T-helper 2 cell (primary cell): ENCODE measurements at places on chromosomes 11 and 22.

- no peak for DNase-seq
These were observed 1.1 kb upstream of the AP2A2 start for GRCh38 chr11:924406-925157.

GRCh38 chr22:20606041-20606783, 98.8 kb downstream of the MED15 start:
- peak; percentile 80 for DNase-seq

- DNase-seq = no peak
These were observed 31.9 kb downstream of the ASCC2 start for GRCh38 chr22:29806196-29806595.

DNA sequence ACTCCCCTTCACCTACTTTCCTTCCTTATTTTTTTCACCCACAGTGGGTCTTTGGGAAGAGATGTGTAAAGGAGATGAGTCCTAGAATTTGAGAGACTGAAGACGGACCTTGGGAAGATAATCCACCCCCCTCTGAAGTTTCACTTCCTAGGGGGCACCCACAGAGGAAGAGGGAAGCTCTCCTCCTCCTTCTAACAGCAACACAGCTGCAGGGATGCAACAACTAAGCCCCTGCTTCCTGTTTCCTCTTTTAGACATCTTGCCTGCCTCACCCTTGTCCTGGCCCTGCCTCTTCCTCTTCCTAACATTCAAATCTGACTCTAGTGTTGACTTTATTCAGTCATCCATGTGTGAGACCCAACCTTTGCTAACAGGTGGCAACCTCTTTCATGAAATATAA, 424.6 kb downstream of the BUD13 start:
- no peak for DNase-seq

GRCh38 chr11:61484541-61484940, 24.0 kb upstream of the LRRC10B start:
- no peak for DNase-seq

- no peak for DNase-seq
These were observed 43.2 kb downstream of the CD82 start for GRCh38 chr11:44608651-44608990.

DNA sequence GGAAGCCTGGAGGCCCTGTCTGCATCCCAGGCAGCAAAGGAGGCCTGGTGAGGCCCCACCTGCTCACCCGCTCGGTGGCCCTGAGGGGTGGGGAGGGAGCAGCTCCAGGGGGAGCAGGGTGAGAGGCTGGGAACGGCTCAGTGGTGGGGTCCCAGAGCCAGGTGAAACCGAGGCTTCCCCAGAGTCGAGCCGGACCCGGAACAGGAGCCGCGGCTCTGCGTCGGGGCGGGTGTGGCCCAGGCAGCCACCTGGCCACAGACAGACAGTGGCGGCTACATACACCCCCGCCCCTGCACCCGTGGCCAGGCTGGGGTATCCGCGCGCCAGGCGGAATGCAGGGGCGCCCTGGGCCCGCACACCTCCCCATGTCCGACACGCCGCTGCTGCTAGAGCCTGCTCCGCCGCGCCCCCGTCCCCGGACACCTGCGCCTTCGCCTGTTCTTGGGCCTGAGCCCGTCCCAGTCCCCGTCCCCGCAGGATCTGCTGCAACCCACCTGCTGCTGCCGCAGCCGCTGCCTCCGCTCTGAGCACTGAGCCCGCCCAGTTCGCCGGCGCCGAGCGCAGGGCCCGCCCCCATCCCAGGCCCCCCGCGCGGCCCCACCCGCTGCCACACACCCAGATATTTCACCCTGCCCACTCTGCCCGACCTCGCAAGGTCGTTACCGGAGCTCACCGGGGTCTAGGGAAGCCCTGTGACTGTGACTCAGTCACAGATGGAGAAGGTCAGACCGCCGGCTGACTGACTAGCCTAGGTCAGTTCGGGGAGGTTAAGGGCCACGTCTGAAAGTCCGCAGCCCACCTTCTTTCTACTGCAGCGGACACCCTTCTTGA, at the start of gene SLC7A4:
Gene SLC7A4, minus strand, starts transcription at position 525 of the 831 bp plus-strand sequence. CDS start 749 bp downstream, outside the sequence.
- DNase-seq = no peak

DNA sequence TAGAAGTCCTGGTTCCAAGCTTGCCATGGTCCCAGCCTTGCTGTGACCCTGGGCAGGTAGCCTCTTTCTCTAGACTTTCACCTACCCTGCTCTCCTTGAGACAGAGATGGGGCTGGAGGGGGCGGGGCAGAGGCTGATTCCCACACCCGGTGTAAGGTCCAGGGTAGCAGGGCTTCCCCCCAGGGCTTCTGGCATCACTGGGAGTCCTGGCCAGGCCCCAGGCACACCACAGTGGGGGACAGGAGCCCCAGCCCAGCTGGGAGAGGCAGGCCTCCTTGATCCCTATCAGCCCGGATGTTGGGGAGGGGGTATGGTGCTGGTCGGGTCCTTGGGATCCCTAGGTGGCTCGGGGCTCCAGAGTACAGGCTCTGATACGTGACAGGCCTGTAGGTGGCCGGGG, 1.7 kb upstream of the NUDT8 start:
- no peak for DNase-seq

DNA sequence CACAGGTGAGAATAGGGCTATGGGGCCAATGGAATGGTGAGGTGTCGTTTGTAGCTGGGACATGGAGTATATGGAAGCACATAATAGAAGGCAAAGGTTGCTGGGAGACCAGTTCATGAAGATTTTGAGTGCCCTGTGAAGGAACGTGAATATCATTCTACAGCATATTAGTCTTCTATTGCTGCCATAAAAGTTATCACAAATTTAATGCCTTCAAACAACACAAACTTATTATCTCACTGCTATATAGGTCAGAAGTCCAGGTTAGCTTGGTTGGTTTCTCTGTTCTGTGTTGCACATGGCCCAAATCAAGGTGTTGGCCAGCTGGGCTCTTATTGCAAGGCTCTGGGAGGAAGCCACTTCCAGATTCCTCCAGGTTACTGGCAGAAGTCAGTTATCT, 110.6 kb downstream of the SYN3 start:
- no peak for DNase-seq

DNA sequence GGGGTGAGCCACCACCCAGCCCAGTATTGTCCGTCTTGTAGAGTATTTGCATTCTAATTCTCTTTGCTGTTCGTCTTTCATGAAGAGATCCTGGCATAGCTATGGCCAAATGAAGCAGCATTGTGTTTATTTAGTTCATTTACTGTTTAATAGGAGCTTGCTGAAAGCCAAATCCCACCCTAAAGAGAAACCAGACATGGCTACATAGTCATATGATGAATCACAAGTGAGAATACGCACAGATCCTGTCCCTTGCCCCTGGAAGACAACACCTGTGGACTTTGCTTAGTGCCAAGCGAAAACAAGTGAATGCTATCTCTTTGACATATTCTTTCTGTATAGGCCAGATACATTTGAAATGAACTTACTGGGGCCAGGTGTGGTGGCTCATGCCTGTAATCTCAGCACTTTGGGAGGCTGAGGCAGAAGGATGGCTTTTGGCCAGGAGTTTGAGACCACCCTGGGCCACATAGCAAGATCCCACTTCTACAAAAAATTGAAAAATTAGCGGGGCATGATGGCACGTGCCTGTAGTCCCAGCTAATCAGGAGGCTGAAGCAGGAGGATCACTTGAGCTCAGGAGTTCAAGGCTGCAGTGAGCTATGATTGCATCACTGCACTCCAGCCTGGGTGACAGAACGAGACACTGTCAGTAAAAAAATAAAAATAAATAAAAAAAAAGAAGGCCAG, 5.1 kb upstream of the ARFGAP3 start:
- no peak for DNase-seq

DNA sequence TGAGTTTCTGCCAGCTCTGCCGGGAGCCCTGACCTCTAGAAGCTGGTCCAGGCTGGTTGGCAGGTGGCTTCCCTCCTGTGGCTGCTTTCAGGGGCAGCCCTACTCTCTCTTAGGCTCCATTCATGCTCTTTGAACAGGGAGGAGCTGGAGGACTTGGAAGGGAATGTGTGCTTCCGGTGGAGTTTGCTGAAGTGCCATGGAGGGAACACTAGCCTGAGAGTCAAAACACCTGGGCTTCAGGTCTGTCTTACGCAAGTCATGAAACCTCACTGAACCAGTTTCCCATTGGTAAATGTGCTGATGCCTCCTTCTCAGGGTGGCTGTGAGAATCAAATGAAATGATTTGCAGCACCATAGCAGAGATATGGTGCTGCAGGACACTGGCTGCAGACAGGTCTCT, 224.5 kb downstream of the KIRREL3 start:
- no peak for DNase-seq

- no peak for DNase-seq
These were observed 55.2 kb upstream of the SYT13 start for GRCh38 chr11:45341372-45341771.

DNA sequence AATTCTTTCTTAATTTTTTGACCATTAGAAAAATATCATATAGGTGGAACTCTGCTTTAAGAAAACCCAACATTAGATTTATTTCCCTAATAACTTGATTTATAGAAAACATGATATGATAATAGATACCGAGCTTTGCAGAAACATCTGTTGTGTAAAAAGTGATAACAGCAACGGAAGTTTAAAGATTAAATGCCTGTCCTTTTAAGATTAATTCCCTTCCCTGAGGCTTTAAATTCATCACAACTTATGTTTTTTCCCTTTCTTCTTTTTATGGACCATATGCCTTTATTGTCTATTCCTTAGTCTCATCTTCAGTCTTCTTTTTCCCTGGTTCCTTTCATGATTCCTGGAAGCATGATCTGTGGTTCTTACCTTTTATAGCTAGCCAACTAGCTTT, 1.9 kb downstream of the USP47 start:
- no peak for DNase-seq

GRCh38 chr22:26168330-26168851, 871 bp upstream of the SEZ6L start:
- no peak for DNase-seq

DNA sequence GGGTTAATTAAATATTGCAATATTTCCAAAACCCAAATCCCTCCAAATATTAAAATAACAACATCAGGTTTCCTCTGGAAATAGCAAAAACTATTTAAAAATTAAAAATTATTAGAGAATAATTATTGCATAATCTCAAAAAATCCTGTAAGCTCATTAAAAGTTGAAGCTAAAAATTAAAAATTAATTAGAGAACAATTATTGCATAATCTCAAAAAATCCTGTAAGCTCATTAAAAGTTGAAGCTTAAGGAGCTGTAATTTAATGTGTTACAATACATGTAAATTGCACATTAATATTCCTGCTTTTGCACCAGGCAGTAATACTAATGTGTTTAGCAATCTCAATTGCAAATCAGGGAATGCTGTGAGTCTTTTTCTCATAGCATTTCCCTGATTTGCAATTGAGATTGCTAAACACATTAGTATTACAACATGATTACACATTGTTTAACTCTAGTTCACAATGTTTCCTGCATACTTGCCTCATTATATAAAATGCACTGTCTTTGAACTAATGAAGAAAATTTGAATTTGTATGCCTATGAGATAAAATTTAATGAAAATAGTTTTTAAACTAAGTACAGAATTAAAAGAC, 247.7 kb downstream of the GUCY1A2 start:
- DNase-seq = no peak

GRCh38 chr11:59201353-59201752, 11.4 kb downstream of the MPEG1 start:
- DNase-seq = no peak

- no peak for DNase-seq
These were observed 101.4 kb downstream of the CACNA1I start for GRCh38 chr22:39671936-39672335.

DNA sequence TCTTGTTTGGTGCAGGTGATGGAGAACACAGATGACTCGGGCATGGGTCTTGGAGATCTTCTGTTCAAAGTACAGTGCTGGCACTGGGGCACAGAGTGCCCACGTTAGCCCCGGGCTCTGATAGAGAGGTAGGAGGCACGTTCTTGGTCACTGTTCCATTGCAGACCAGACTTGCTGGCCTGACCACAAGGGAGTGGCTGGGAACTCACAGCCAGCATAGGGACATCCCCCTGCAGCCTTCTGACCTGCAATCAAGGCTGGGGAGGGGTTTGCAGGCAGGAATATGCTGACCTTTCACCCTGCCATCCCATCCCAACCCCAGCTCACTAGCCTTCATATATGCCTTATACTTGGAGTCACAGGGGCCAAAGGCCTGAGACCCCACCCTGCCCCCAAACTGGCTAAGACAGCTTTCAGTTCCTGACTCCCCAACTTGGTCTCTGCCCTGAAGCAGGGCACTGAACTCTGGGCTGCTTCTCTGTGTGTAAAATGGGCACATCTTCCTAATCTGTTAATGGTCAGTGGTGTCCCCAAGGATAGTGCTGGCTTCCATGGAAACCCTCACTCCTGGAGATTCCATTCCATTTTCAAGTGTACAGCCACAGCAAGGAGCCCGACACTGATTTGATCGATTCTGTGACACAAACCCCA, 4.6 kb downstream of the MRPL49 start:
- DNase-seq = no peak

- no peak for DNase-seq
These were observed 362.7 kb upstream of the DDI1 start for GRCh38 chr11:103673773-103674172.

GRCh38 chr22:48192920-48193319, 1430.5 kb downstream of the TBC1D22A start:
- no peak for DNase-seq

- no peak for DNase-seq
These were observed 9.8 kb downstream of the RAB30 start for GRCh38 chr11:83061883-83062282.

GRCh38 chr11:128172046-128172878, 415.1 kb downstream of the ETS1 start:
- DNase-seq = peak; percentile 85

DNA sequence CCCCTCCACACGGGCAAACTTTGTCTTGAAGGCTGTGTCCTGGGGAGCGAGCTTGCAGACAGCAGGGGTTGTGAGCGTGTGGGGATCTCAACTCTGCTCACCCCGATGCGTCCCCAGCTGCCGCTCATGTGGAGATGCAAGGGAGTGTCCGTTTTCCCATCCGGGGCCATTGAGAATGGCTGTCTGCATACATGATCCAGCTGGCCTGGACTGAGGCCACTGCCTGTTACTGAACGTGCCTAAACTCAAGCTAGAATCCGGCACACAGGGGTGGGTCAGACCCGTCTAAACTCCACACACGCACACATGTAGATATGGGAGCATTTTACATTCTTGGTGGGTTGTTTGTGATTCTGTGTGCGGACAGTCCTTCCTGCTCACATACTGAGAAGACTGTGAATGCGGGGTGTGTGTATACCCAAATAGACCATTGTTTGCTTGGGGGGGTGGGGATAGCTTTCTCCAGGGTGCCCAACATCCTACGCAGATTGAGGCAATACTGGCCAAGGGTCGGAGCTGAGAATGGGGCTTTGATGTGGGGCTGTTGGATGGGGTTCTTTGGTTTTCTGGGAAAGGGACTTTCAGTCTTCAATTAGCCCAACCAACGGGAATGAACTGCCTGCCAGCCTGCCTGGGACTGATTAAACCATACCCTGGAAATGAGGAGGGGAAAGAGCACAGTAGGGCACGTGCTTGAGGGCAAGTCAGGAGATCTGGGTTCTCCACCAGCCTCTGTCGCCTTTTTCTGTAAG, 60.4 kb downstream of the ST3GAL4 start:
- DNase-seq = no peak
